Foreskin keratinocyte (primary cell): ENCODE measurements at places on chromosomes 3 and 15. TPM values are rescaled to one million over a fixed set of nuclear protein-coding genes. Genes with fewer than 3 reads are reported as not detected.

DNA sequence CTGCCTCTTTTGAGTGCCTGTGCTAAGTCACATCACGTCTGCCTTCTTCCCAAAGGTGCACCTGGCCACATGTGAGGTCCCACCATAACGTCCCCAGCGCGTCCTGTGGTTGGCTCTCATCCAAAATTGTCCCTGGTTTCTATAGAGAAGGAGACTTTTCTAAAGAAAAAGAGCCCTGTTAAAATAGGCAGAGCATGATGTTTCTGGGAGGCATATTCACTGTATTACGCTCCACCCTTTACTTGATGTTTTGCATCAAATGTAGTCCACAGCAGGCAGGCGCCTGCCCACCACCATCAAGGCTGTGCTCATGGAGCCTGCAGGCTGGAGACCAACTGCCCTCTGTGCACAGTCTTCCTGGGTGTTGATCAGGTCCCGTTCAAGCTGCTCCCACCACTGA is 36.3 kb downstream of the WHAMM start:
- DNase-seq: no peak

- DNase-seq: no peak
Measured at GRCh38 chr3:121462565-121462964, 83.2 kb downstream of the POLQ start.

GRCh38 chr3:71512544-71512943 is 71.0 kb downstream of the FOXP1 start:
- DNase-seq: no peak

DNA sequence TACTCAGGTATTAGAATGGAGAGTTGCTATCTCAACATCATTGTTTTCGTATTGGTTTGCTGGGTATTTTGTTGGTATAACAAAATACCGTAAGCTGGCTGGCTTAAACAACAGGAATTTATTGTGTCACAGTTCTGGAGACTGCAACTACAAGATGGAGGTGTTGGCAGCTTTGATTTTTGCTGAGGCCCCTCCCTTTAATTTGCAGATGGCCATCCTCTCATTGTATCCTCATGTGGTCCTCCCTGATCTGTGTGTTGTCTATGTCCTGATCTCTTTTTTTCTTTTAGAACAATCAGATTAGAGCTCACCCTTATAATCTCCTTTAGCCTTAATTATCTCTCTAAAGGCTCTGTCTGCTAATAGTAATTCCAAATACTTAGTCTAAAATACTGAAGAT is 299.8 kb upstream of the GOLIM4 start:
- no peak for DNase-seq

DNA sequence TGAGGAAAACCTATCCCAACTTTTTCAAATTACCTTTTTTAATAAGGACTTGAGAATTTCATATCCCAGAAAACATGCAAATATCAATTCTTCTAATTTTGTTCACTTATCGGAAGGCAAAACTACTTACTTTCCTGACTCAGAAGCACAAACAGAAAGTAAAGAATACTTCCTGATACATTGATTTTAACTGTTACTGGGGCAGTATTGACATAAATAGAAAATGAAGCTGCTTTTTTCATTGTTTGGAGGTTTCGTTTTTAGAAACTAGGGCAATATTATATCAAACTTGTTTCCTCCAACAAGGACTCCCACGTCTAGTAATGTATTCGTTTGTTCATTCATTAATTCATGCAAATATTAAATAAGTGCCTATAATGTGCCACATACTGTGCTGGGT is 19.1 kb downstream of the PAQR9 start:
- DNase-seq: no peak

GRCh38 chr3:177789500-177789899 is 592.2 kb upstream of the TBL1XR1 start:
- DNase-seq: no peak

GRCh38 chr15:94844538-94845389 is 613.4 kb downstream of the MCTP2 start:
- DNase-seq: no peak

Gene PRSS50
- not detected in 2 replicates for total RNA-seq

DNA sequence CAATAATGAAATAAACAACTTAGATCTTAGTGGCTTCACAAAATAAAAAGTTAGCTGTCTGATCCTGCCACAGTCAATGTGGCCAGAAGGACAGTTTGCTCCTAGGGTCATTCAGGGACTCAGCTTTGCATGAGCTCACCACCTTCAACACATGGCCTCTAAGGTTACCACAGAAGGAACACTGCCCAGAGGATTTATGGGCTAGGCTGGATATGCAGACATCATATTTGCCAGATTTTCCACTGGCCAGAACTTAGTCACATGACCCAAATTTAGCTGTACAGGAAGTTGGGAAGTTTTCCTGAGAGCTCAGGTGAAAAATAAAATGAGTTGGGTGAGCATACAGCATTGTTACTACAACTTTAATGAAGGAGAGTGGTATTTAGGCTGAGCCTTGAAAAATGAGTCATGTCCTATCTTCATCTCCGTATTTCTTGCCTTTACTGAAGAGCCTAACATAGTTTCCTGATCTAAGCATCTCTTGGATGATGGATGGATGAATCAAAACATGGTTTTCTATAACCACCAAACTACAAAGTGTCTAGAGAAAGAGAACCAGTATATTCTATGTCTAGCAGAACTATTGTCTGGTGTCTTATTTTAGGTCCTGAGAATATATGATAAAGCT is 54.9 kb upstream of the TMEM108 start:
- no peak for DNase-seq

GRCh38 chr3:168249205-168249549 is 153.5 kb upstream of the GOLIM4 start:
- DNase-seq: no peak

DNA sequence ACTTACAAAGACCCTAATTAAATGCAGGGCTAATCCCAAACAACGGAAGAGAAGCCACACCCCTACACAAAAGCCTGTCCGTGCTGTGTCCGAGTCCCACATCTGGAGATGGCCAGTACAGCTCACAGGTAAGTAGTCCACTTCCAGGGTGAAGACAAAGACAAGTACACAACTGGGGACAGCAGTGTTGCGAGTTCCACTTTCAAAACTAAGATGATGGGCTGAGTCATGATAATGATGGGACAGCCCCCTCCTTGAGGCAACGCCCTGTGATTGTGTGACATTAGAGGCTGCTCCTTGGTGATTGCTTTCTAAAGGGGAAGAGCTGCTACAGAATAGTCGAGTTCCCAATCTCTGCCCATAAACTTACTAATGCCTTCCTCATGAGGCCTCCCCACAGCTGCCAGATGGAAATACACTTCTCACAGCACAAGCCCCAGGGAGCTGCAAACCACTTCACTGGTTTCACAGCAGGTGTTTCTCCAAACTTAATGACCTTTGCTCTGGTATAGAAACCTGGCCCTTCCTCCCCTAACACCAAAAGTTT is 27.6 kb downstream of the RFT1 start:
- no peak for DNase-seq

DNA sequence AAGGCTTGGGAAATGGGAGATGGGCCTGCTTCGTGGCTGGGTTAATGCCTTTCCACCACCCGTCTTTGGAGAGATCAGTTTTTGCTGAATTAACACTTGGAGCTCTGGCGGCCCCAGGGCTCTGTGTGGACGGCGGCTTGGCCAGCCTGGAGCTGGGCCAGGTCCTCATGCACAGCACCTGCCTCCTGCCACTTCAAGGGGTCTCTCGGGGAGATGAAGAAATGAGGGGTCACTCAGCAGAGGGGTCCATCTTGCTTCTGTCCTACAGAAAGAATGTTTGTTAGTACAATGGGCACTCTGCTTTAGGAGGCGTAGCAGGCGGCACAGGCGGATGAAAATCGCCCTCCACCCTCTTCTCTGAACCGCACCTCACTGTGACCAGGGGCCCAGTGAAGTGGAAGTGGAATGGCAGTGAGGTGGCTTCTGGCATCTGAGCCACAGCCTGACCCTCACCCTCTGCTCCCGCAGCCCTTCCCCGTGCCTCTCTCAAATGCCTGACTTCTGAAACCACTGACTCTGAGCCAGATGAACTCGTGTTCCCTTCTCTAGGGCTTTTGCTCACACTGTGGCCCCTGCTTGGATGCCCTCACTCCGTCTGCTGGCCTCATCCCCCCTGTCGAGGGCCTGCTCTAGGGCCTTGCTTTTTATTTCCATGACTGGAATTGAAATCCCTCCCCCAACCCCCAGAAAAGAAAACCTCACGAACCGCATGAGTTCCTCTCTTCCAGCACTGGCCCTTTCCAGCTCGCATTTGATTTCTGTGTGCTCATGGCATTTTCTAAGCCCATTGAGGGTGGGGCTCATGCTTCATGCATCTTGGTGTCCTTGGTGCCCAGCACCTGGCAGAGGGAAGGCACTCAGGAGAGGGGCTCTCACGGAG is 42.2 kb downstream of the CHDH start:
- no peak for DNase-seq

GRCh38 chr3:144045766-144046165 is 74.1 kb downstream of the DIPK2A start:
- no peak for DNase-seq

- no peak for DNase-seq
Measured at GRCh38 chr3:53161450-53161819, 426 bp downstream of the PRKCD start.

Gene AGTR1
- not detected in 2 replicates for total RNA-seq

- no peak for DNase-seq
Measured at GRCh38 chr15:33638453-33638852, 327.7 kb downstream of the RYR3 start.

GRCh38 chr3:107235193-107235927 is 141.9 kb upstream of the CCDC54 start:
- no peak for DNase-seq

GRCh38 chr3:184647405-184647936 is 64.4 kb downstream of the MAGEF1 start:
- DNase-seq: no peak

- no peak for DNase-seq
Measured at GRCh38 chr3:171980578-171981270, 58.7 kb upstream of the FNDC3B start.

DNA sequence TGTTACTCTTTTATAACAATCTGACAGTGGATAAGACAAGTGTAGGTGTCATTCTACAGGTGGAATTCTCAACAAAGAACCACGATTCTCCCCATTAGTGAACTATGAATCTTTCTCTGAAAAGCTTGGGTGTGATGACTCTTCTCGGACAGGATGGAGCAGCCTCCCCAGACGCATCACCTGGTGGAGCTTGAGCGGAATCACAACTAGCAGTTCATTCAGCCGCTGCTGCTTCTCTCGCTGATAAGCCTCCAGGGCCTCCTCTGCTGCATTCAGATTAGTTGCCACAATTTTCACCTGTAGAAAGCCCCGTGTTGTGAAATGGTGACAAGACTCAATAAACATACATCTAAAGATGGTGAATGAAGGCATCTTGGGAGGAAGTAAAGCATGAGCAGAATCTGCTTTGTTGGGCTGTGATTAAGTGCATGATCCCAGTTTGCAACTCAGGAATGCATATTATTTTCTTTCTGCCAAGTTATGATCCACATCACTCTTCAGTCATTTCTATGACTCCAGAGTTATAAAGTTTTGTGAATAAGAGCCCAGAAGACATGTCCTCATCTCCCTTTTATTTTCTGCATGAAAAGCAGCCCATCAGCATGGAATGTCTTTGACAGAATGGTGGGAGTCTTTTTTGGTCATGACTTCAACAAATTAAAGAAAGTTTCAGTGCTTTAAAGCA is 93.6 kb downstream of the BOC start:
- peak; percentile 21 for DNase-seq

Gene ALDH1A3
- total RNA-seq: 134 and 232 TPM in 2 replicates

Gene BFSP2
- not detected in 2 replicates for total RNA-seq
